ENCODE measurements at places on chromosomes 3 and 15. TPM values are rescaled to one million over a fixed set of nuclear protein-coding genes. Genes with fewer than 3 reads are reported as not detected.
A peak's percentile ranks its signal among the peaks of the same experiment; 100 is the strongest.

DNA sequence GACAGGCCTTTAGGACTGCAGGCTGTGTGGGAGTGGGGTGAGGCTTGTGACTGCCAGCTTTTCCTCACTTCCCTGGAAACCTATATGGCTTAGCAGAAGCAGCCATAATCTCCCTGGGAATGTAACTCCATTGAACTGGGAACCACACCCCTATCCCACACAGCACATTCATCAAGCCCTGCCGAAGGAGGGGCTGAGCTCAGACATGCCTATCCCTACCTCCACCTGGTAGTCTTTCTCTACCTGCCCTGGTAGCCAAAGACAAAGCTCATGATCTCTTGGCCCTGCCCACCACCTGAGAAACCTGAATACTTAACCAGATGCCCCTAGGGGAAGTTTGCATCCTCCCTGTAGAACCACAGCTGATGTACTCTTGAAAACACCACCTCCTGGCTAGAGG is 219.8 kb downstream of the UNC13C start:
- H3K36me3 ChIP-seq: no peaks in the 10 kb centered on the region
- no peaks in the 10 kb centered on the region for H3K4me1 ChIP-seq
- DNase-seq: no peak
- no peaks in the 10 kb centered on the region for H3K27me3 ChIP-seq
- no peak overlapping the region for H3K27ac ChIP-seq
- H3K4me3 ChIP-seq: no peak overlapping the region

DNA sequence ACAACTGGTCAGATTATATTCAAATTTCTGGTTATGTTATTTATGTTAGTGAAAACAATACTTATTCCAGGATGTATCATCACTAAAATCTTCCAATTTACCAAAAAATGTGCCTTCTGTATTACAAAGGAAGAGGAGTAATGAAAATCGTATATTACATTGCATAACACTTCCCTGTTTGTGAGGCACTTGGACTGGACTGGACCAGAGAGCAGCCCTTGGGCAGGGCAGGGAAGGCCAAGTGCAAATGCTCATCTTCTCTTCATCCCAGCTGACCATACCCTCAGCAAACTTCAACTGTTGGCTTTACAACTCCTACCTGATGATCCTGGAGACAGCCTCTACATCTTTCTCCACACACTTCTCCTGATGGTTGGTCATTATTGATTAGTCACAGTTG is 285.7 kb upstream of the MME start:
- H3K4me3 ChIP-seq: no peak overlapping the region
- no peaks in the 10 kb centered on the region for H3K4me1 ChIP-seq
- H3K27me3 ChIP-seq: no peaks in the 10 kb centered on the region
- DNase-seq: no peak

- H3K4me3 ChIP-seq: no peak overlapping the region
- peaks cover 10% of the 10 kb centered on the region for H3K27me3 ChIP-seq
- H3K36me3 ChIP-seq: no peaks in the 10 kb centered on the region
- H3K4me1 ChIP-seq: no peaks in the 10 kb centered on the region
- peak overlapping the region; percentile 20 for H3K27ac ChIP-seq
Measured at GRCh38 chr15:57580866-57581265, 10.8 kb upstream of the MYZAP start.

GRCh38 chr15:62109437-62109836 is 42.7 kb downstream of the C2CD4A start:
- H3K4me3 ChIP-seq: no peak overlapping the region
- DNase-seq: no peak
- peaks cover 20% of the 10 kb centered on the region for H3K4me1 ChIP-seq
- peaks cover 3% of the 10 kb centered on the region for H3K27me3 ChIP-seq
- H3K36me3 ChIP-seq: no peaks in the 10 kb centered on the region

DNA sequence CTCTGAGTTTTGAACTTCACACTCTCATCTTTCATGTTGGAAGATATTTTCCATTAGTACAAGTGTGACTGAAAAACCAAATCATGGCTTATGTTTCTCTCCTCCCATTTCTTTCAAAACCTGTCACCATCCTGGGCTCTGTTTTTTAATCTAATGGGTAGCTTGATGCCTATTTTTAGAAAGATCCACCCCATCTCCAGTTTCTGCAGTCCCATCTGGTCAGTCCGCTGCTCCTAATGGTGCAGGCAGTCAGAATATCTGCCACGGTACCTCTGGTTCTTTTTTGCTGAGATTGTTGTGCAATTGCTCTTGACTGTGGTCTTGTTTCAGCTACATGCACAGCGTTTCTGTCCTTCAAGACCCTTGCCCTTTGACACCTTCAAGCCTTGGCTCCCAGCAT is 240.9 kb upstream of the CADM2 start:
- DNase-seq: no peak
- no peak overlapping the region for H3K27ac ChIP-seq
- H3K4me3 ChIP-seq: no peak overlapping the region
- H3K27me3 ChIP-seq: no peaks in the 10 kb centered on the region

DNA sequence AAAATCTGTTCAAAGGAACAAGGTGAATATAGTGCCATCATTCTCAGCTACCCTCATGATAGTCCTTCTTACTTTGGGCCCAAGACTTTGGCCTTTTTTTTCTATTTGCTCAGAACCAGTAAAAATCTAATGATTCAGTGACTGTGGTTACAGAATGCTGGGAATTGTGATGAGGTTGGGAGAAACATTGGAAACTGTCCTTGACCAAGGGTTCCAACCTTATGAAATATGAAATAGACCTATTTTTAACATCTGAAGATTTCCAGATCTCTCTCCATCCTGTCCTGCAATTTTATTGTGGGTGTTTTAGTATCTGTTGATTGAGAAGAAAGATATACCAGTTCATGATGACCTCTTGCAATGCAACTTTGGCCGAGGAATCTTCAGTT is 34.9 kb downstream of the TMEM45A start:
- peaks cover 5% of the 10 kb centered on the region for H3K36me3 ChIP-seq
- peaks cover 28% of the 10 kb centered on the region for H3K27me3 ChIP-seq
- no peak overlapping the region for H3K27ac ChIP-seq
- peaks cover 15% of the 10 kb centered on the region for H3K4me1 ChIP-seq

DNA sequence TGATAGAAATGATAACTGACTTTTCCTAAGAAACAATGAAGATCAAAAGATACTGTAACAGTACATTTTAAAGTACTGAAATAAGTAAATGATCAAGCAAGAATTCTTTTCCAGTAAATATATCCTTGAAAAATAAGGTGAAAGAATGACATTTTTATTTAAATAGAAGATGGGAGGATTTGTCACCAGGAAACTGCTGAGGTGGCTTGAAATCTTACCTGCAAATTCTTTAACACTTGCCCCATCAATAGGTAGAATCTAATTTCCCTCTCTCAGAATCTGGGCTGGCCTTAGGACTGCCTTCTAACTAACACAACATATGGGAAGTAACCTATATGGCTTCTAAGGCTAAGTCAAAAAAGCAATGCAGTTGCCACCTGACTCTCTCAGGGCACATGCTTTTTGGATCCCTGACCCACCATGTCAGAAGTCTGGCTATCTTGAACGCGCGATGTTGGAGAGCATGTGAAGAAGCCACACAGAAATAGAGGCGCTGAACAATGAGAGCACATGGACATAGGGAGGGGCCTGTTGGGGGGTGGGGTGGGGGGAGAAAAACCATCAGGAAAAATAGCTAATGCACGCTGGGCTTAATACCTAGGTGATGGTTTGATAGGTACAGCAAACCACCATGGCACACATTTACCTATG is 11.5 kb downstream of the ACSBG1 start:
- H3K36me3 ChIP-seq: no peaks in the 10 kb centered on the region
- peaks cover 5% of the 10 kb centered on the region for H3K4me1 ChIP-seq
- no peaks in the 10 kb centered on the region for H3K27me3 ChIP-seq
- no peak overlapping the region for H3K27ac ChIP-seq

- no peak for DNase-seq
- H3K27ac ChIP-seq: no peak overlapping the region
- H3K4me1 ChIP-seq: no peaks in the 10 kb centered on the region
- no peak overlapping the region for H3K4me3 ChIP-seq
- peaks cover 27% of the 10 kb centered on the region for H3K27me3 ChIP-seq
Measured at GRCh38 chr3:59273976-59274375, 224.2 kb upstream of the CFAP20DC start.

DNA sequence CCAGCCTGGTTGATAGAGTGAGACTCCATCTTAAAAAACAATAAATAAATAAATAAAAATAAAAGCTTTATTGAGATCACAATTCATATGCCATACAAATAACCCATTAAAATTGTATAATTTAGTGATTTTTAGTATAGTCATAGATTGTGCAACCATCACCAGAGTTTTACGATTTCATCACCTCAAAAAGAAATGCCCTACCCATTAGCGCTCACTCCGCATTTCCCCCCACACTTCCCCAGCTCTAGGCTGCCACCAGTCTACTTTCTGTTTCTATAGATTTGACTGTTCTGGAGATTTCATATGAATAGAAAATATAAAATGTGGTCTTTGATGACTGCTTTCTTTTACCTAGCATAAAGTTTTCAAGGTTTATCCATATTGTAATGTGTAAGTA is 57.0 kb downstream of the ARHGEF26 start:
- H3K36me3 ChIP-seq: peaks cover 3% of the 10 kb centered on the region
- no peak overlapping the region for H3K27ac ChIP-seq
- peaks cover 23% of the 10 kb centered on the region for H3K4me1 ChIP-seq
- H3K4me3 ChIP-seq: no peak overlapping the region
- DNase-seq: no peak

GRCh38 chr15:75176396-75176761 is 25.3 kb upstream of the C15orf39 start:
- peaks cover 34% of the 10 kb centered on the region for H3K4me1 ChIP-seq
- no peak for DNase-seq
- no peaks in the 10 kb centered on the region for H3K27me3 ChIP-seq
- H3K27ac ChIP-seq: peak overlapping the region; percentile 31

DNA sequence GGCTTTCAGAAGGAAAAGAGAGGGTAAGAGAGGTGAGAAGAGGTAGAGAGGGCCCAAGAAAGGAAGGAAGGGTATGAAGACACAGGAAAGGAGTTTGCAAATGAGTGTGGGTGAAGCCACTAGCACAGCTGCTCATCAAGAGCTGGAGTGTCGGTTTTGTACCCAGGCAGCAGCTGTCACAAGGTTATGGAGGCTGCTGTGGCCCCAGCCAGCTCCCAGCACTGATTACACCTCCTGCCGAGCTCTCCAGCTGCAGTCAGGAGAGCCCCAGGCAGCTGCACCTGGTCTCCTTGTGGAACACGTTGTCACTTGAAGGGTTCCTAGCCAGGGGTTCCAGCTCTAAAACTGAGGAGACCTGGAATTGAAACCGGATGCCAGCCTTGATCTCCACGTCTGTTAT is 60.4 kb upstream of the CHD2 start:
- no peaks in the 10 kb centered on the region for H3K27me3 ChIP-seq
- H3K36me3 ChIP-seq: no peaks in the 10 kb centered on the region
- H3K27ac ChIP-seq: peak overlapping the region; percentile 88
- H3K4me3 ChIP-seq: no peak overlapping the region

The CYP1A1 gene
- 410 TPM for total RNA-seq

The CACNA2D3 gene
- 2.5 TPM for total RNA-seq

The PATL2 gene
- total RNA-seq: 1.0 TPM

The VIPR1 gene
- total RNA-seq: 5.6 TPM

The TMEM202 gene
- total RNA-seq: not detected

The SCN11A gene
- 1.4 TPM for total RNA-seq

The CPN2 gene
- total RNA-seq: not detected

The KBTBD13 gene
- total RNA-seq: not detected

The TGM5 gene
- total RNA-seq: 0.71 TPM

The CIP2A gene
- total RNA-seq: 29.0 TPM

The TNNC1 gene
- total RNA-seq: 16.6 TPM

The CKMT1A gene
- 37.3 TPM for total RNA-seq
